Stimulated activated CD4-positive, alpha-beta T cell treated with anti-CD3 and anti-CD28 coated beads, Interleukin-1b, Interleukin-23, amount 100 ng/mL, for 24 hours (primary cell): ENCODE measurements at places on chromosomes 3 and 15.

GRCh38 chr15:26129852-26130251 is 266.7 kb upstream of the ATP10A start:
- no peak for DNase-seq

DNA sequence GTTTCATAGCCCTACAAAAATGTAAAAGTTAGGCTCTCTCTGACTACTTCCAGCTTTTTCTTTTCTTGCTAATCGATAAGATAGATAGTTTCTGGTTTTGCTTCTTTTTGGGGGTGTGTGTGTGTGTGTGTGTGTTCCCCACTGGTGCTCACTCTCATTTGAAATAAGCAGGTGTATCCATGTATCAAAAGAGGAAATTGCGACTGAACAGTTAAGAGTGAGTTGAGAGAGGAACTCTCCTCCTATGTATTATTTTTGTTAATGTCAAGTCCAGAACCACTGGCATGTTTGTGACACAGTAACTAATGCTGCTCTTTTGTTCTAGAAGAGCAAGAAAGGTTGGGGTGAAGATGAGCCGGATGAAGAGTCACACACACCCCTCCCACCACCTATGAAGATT is 96.7 kb upstream of the UMPS start:
- DNase-seq, result no peak

- no peak for DNase-seq
Observed at GRCh38 chr3:88141458-88142083, 8.2 kb upstream of the C3orf38 start.

DNA sequence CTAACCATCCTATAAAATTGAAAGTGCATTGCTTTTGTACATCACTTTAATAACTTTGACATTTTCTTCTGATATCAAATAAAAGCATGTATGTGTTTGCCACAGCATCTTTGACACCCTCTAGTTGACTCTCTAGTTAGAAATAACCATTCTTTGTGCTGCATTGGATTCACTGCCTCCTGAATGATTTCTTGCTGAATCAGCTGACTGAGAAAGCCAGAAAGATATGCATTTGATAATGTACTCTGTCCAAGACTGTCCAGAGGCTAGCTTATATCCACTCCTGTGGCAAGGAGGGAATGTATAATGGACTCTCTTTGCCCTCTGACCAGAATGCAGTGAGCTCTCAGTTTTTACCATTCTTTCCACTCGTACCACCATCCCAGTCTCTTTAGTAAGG is 6.2 kb downstream of the RAB11A start:
- DNase-seq, result no peak

DNA sequence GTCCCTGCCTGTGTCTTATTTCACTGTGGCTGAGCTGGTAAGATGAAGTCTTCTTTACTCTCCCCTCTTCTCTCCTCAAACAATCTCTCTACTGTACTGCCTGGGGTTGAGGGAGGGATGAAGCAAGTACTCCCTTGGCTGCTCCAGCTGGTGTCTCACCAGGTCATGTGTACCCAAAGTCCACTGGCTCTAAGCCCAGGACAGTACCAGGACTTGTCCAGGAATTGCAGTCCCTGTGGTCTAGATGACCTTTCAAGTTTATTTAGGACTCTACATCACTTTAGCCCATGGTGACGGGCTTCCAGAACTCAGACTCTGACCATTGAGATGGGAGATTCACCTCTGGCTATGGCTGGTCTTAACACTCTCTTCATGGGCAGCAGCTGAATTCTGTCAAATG is 17.5 kb upstream of the SLC27A2 start:
- DNase-seq, result no peak

DNA sequence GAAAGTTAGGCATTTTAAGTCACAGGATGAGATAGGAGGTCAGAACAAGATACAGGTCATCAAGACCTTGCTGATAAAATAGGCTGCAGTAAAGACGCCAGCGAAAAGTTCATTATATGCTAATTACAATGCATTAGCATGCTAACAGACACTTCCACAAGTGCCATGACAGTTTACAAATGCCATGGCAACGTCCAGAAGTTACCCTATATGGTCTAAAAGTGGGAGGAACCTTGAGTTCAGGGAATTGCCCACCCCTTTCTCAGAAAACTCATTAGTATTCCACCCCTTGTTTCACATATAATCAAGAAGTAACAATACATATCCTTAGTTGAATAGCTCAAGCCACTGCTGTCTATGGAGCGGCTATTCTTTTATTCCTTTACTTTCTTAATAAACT is 92.7 kb upstream of the PLXND1 start:
- DNase-seq, result no peak

- DNase-seq, result no peak
Observed at GRCh38 chr3:146894406-146894805, 289.3 kb upstream of the PLSCR5 start.
